ENCODE measurements at places on chromosomes 1 and 21.

DNA sequence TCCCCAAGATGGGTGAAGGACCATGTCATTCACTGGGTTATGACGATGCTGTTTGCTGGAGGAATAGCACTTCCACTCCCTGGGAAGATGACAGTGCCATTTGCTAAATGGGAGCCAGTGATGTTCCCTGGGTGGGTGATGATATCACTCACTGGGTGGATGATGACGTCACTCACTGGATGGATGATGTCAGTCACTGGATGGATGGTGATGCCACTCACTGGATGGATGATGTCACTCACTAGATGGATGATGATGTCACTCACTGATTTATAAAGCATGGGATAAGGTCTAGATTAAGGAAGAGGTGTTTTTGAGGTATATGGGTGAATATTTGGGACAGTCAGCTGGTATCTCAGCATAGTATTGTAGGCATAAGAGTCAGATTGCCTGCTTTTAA is 457.2 kb downstream of the AJAP1 start:
- DNase-seq = no peak

- DNase-seq = no peak
Observed at GRCh38 chr1:43879414-43879813, 54.2 kb upstream of the ARTN start.

DNA sequence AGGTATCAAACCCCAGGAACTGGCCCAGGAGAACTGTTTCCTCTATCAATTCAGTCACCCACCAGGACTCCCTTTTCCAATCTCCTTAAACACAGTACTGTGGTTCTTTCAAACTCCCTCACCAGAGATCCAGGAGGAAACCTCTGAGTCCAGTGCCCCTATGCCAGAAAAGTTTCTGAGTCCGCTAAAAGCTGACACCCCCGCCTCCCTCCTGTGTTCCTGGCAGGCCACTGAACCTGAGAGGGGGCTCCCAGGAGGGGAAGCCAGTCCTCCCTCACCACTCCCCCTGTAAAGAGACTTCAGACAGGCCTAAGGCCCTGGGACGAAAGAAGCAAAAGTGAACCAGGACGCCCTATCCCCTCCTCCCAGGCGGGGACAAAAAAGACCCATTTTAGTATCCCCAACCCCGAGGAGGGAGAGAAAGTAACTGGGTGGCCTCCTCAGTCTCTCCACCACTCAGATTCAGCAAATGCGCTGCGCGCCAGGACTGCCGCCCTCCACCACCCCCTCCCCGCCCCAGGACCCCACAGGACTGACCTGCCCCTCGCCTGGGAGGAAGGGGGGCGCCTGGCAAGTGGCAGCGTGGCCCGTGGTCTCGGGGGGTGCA is 624 bp downstream of the SLC41A1 start:
- peak; percentile 29 for DNase-seq

DNA sequence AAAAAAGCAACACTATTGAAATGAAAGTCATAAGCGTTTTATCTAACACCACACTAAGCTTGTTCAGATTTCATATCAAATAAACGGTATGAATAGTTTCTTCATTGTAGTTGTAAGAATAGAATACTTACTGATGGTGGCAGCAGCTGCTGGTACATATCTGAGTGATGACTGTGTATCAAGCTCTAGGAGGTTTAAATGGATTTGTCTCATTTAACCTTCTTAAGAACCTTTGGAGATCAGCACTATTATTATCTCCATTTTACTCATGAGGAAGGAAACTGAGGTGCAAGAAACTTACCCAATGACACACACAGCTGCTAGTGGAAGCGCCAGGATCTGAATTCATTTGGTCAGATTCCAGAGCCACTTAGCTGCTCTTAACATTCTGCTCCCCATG is 104.0 kb downstream of the EIF4G3 start:
- no peak for DNase-seq

DNA sequence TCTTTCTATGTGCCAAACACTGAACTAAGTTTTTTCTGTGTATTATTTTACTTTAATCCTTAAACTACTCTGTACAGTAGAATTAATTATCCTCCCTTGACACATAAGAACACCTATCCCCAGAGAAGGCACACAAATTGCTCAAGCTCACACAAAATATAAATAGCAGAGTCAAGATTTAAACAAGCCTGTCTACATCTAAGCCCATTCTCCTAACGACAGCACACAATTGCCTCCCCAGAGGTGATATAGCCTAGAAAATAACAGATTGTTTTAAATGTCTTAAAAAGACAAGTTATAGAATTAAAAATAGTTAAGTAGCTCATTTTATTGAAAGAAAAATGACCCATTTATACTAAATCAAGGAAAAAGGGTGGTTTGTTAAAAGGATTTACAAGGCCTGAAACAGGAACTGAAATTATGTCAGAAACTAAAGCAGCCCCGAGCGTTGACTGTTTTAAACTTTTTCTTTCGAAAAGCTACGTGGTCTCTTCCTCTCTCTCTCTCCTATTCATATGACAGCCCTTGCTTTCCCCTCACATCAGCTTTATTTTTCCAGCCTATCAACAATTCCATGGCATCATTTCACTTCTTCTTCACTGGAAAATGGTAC is 30.5 kb downstream of the TNFSF18 start:
- no peak for DNase-seq

DNA sequence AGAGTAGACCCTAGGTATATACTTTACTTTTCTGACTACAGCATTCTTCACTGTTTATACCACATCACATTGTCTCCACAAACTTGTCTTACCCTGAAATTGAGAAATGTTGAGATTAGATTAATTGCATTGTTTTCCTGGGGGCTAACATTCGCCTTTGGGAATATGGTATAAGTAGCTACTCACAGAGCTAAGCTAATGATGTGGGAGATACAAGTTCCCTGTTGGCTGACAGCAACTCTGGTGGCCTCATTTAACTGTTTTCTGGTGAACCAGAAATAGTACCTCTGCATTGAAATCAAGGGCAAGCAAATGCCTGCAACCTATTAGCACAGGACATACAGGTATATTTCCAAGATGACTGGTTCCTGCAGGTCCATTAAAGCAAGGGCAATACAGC is 13.2 kb upstream of the VCAM1 start:
- no peak for DNase-seq

DNA sequence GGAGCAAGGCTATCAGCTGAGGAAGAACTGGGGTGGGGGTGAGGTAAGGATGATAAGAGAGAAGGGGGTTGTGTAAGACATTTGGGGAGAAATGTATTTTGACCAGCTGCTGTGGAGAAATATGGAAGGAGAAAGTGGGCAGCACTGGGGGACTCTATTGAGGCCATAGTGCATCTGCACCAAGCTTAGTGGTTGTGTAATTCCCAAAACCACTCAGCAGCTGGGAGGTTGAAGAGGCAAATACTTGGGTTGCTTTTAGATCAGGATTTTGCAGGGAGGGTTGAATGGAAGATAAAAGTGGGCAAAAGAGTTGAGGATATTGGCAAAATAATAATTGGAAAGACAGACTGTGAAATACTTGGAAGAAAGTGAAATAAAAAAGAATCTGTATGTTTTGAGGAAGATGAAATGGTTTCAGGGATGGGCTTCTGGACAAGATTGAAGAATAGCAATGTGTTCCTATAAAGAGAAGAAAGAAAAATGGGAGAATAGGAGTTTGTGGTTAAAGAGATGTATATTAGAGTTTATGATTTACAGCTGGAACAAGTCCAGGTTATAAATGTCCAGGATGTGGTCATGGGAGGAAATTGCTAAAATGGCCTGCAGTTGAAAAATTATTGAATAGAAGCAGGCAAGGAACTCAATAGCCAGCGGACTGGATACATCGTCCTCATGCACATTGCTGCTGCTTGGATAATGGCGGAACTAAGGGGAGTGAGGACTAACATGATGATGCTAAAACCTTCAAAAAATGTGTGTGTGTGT is 162.7 kb downstream of the DNM3 start:
- DNase-seq = no peak

- DNase-seq = no peak
Observed at GRCh38 chr1:8966606-8967005, 20.9 kb downstream of the CA6 start.

GRCh38 chr1:116997636-116998035 is 3.9 kb upstream of the CD101 start:
- DNase-seq = no peak

- no peak for DNase-seq
Observed at GRCh38 chr1:235887676-235888075, 21.0 kb upstream of the LYST start.

DNA sequence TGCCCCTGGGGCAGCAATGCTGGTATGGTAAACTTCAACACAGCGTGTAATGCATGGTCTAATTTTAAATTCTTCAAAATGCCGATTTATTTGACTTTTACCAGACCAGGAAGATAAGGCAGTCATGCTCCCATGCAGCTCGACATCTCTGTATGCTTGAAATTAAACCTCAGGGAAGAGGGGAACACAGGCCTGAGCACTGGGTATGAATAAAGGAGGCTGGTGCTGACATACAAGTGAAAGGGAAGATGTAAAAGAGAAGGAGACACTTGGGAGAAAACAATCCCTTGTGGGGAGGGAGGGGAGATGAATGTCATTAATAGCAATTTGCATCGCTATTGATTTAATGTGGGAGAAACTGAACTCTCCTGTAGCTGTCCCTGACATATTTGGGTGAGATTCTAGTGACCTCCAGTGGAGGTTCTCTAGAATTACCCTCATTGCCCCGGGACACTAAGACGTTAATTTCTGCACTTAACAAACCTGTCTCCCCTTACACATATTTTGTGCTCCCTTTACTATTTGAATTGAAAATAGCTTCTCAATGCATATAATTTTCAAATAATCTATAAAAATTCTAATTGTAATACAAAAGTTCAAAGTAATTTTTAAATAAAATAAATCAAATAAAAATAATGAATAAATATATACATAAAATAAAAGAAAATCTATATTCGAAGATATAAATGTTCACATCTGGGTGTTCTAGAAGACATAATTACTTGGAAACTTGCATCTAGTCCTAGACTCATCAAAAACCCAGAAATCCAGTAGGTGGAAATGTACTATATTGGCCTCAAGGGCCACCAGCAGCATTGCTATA is 283.1 kb downstream of the LMX1A start:
- peak; percentile 18 for DNase-seq

- DNase-seq = no peak
Observed at GRCh38 chr1:84736944-84737343, 46.7 kb upstream of the SSX2IP start.

DNA sequence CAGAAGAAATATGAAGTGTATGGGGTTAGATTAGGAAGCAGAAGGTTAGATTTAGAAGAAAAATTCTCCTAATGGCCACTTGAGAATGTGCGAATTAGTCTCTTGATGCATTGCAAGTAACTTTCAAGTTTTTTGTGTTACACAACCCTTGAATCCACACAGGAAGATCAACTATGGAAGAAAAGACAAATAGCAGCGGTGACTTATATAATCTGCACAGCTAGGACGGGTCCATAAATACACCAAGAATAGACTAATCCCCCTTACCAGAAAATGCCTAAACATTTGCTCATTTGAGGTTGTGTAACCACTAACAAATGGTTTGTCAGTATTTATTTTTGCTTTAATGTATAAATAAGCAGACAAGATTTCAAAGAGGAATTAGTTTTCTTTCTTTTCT is 182.6 kb downstream of the TGFB2 start:
- DNase-seq = no peak

GRCh38 chr1:37125295-37125694 is 91.0 kb upstream of the GRIK3 start:
- DNase-seq = no peak

DNA sequence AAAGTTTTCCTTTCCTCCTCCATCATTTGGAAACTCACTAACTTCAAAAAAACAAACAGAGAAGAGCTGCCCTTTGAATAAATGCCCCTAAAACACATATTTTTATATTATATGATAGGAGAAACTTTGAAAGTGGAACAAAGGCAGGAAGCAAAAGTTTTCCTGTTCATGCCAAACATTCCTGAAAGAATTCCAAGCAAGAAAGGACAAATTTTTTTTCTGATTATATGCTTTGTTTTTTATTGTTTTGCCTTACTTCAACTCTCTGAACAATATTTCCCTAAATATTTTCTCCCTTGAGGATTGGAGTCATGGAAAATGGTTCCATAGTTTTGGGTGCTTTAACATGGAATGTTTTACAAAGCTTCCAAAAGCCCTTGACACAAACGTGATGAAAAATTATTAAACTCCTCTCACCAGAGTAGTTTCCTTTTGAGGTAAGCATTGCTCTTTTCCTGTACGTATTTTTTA is 638.5 kb upstream of the CAMK1G start:
- no peak for DNase-seq

DNA sequence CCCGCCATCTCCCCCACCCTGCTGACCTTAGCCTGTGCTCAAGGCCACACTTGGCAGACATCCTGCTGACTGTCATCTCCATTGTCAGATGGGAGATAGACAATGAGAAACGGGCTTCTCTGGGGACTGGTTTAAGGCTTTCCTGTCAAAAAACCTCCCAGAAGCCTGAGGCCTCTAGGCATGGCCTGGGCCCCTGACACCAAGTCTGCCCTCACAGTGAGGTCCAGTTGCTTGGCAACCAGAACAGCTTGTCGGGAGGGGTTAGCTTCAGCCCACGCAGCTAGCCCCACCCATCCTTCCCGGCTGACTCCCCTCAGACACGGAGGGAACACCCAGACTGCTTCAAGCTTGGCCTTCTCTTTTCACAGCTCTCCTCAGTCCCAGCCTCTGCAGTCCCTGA is 11.0 kb downstream of the PLEKHA6 start:
- no peak for DNase-seq

DNA sequence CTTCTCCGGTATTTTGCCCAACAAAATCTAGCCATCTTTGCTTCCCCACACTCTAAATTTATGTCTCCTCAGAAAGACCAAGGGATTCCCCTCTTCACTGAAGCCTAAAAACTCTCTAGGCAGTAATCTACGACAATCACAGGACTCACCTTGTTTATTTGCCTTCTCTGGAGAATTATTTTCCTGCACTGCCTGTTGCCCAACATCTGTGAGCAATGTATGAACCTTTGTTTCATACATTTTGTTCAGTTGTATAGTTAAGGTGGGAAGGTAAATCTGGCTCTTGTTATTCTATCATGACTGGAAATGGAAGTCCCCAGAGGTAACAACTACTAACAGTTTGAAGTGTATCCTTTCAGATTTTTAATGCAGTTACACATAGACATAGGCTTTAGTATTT is 2.2 kb downstream of the COPA start:
- no peak for DNase-seq

GRCh38 chr1:230176871-230177411 is 109.9 kb downstream of the GALNT2 start:
- DNase-seq = no peak

DNA sequence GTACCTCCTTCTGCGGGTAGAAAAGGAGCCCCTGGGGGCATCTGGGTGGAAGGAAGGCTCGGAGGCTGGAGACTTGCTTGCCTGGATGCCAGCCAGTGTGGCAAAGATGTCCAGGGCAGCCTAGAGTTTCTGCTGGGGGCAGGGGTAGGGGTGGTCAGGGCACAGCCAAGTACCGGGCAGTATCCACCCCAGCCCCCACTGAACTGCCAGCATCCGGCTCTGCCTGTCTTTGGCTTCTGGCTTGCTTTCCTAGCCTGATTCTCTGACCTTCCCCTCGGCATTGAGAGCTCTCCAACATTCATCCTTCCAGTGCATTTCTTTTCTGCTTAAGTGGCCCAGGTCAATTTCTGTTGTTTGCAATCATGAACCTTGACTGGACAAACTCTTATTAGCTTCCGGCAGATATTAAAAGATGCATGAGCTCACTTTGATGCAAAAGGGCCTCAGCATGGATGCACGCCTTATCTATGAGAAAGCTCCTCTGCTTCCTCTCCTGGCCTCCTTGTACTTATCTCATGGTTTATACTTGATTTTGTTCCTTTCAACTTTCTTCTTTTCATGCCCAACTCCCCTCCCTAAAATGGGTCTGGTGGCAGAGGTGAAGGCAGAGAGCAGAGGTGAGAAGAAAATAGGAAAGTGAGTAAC is 116.9 kb downstream of the HLCS start:
- no peak for DNase-seq

Measured in T-helper 2 cell (primary cell).